ENCODE measurements at places on chromosomes 12 and 14. TPM values are rescaled to one million over a fixed set of nuclear protein-coding genes. Genes with fewer than 3 reads are reported as not detected.

GRCh38 chr12:4027412-4027811, 154.2 kb upstream of the PARP11 start:
- peak; percentile 44 for DNase-seq

GRCh38 chr12:86193931-86194330, 62.3 kb downstream of the MGAT4C start:
- peak; percentile 11 for DNase-seq

DNA sequence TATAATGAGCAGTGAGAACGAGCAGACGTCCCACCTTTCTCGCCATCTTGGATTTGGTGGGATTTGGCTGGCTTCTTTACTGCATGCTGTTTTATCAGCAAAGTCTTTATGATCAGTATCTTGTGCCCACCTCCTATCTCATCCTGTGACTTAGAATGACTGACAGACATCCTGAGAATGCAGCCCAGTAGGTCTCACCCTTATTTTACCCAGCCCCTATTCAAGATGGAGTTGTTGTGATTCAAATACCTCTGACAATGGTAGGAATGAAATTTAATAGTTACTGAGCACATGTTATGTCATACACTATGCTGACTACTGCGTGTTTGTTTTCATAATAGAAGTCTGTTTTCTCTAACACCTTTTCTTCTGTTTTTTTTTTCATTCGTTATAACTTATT, 1.9 kb downstream of the TMTC3 start:
- DNase-seq: no peak

GRCh38 chr12:89390802-89391673, 38.7 kb upstream of the DUSP6 start:
- DNase-seq: peak; percentile 31

GRCh38 chr12:114670291-114670980, 13.5 kb downstream of the TBX3 start:
- DNase-seq: no peak

DNA sequence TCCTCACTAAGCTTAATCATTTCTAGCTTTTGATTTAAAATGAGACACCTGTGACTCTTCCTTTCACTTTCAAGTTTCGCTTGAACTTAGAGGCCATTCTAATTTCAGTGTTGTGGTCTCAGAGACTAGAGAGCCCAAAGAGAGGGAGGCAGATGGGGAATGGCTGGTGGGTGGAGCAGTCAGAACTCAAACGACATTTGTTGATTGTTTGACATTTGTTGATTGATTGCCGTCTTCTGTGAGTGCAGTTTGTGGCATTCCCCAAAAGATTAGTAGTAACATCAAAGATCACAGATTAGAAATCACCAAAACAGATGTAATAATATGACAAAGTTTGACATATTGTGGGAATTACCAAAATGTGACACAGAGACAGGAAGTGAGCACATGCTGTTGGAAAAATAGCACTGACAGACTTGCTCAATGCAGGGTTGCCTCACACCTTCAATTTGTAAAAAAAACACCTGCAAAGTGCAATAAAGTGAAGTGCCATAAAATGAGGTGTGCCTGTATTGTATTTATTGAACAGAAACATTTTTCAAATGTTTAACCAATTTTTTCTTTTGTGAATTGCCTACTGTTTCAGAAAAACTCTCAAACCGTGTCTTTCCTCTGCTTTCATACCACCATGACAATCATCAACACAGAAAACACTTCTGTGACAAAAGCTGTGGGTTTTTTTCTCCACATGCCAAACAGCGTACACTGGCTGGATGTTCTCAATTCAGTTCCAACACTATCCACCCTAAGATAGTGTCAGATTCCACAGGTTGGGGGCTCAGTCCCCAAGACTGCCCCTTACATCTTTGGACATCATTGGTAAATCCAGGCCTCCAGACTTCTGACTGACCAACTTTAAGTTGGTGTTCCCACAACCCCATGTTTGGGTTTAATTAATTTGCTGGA, 376.3 kb upstream of the RGS6 start:
- DNase-seq: no peak

- DNase-seq: no peak
These were observed 34.4 kb upstream of the PSMA6 start for GRCh38 chr14:35257809-35258208.

- DNase-seq: no peak
These were observed 124.2 kb upstream of the ATF1 start for GRCh38 chr12:50639721-50640120.

- DNase-seq: no peak
These were observed 13.5 kb upstream of the SERPINA4 start for GRCh38 chr14:94547726-94548125.

DNA sequence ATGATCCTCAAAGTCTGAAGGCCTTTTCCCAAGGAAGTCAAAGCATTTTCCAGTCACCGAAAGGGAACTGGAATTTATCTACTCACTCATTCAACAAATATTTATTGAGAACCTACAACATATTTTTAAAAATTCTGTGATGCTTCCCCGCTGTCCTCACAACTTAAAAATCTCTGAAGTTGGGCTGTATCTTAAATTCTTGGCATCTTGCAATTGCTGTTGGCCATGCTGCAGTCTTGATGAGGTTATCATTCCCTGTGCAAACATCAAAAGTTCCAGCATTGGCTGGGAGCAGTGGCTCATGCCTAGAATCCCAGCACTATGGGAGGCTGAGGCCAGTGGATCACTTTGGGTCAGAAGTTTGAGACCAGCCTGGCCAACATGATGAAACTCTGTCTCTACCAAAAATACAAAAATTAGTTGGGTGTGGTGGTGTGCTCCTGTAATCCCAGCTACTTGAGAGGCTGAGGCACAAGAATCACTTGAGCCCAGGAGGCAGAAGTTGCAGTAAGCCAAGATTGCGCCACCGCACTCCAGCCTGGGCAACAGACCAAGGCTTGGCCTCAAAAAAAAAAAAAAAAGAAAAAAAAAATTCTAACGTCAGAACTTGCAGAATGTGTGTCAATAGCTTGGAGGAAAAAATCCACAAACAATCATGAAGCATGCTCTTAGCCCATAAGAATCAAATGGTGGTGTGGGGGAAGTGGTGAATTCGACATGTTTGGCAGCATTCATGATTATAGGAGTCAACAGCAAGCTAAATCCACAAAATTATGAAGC, 34.9 kb downstream of the CCDC177 start:
- DNase-seq: peak; percentile 16

- DNase-seq: no peak
These were observed 10.9 kb downstream of the HDAC7 start for GRCh38 chr12:47808574-47809365.

DNA sequence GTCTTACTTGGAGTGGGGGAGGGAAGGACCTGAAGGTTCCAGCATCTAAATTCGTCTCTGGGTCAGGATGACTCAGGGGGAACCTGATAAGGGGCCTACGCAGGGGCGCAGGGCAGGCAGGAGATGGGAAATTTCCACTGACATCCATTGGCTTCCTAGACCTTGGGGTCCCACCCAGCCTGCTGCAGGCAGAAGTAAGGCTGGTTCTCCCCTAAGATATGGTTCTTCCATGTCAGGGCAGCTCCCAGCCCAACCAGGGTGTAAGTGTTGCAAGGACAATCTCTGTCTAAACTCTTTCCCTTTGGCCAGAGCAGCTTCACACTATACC, 2.1 kb upstream of the NDRG2 start:
- no peak for DNase-seq

GRCh38 chr12:63047146-63047545, 103.9 kb downstream of the AVPR1A start:
- DNase-seq: no peak

DNA sequence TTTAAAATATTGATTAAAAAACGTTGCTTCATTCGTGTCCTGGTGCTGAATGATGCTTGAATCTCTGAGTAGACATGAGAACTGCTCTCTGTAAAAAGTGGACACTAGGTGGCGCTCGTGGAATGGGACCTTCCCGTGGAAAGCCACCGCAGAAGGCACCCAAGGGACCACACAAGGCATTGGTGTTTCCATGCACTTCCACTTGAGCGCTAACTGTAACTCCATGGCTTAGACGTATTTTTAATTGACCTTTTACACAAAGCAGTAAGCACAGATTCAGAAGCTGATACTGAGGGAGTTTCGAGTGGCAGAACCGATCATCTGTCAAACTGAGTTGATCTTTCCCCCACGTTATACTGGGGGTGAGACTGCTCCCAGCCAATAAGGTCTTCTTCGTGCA, 135.3 kb downstream of the PRKCH start:
- DNase-seq: peak; percentile 73

GRCh38 chr14:90785471-90785870, 30.8 kb downstream of the TTC7B start:
- DNase-seq: no peak

DNA sequence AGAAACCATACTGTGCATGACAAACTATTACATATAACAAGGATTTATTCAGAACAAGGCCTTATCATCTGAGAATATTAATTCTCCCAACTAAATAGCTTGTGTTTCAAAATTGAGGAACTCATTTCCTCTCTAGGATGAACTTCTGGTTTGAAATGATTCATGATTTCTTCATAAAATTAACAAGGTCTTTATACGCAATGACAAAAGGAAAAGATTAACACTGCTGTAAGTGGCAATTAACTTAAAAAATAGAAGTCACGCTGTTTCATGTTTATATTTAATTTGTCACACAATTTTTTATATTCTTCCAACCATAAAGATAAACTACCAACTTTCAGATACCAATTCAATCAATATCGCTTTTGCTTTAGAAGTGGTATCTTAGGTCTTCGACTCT, 80.8 kb downstream of the GRIP1 start:
- no peak for DNase-seq

GRCh38 chr12:42846782-42847181, 257.2 kb upstream of the PRICKLE1 start:
- DNase-seq: no peak

GRCh38 chr12:41424651-41425050, 236.5 kb downstream of the PDZRN4 start:
- no peak for DNase-seq

Gene SLCO1B1
- total RNA-seq: not detected

Gene DAO
- total RNA-seq: not detected

Gene PLCZ1
- not detected for total RNA-seq

Gene YEATS4
- total RNA-seq: 33.1 TPM

Gene ANKRD9
- 8.7 TPM for total RNA-seq
